ENCODE measurements at places on chromosomes 1 and 21.

- no peak for DNase-seq
These were observed 50.5 kb downstream of the PEX14 start for GRCh38 chr1:10525208-10525607.

DNA sequence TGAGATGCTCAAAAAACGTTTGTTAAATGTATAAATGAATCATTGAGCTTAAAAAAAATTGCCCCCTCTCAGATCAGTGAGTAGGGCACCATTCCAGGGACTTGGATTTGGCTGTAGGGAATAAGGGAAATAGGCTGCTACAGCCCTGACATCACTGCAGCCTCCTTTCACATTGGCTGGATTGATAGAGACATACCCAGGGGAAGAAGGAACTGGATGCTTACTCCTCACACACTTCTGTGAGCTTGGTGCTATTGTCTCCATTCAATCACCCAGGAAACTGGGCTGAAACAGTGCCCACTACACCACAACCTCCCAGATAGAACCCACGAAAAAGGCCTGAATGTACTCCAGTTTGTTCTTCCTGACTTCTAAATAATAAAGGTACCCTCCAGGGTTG, 87.2 kb downstream of the TGFBR3 start:
- no peak for DNase-seq

DNA sequence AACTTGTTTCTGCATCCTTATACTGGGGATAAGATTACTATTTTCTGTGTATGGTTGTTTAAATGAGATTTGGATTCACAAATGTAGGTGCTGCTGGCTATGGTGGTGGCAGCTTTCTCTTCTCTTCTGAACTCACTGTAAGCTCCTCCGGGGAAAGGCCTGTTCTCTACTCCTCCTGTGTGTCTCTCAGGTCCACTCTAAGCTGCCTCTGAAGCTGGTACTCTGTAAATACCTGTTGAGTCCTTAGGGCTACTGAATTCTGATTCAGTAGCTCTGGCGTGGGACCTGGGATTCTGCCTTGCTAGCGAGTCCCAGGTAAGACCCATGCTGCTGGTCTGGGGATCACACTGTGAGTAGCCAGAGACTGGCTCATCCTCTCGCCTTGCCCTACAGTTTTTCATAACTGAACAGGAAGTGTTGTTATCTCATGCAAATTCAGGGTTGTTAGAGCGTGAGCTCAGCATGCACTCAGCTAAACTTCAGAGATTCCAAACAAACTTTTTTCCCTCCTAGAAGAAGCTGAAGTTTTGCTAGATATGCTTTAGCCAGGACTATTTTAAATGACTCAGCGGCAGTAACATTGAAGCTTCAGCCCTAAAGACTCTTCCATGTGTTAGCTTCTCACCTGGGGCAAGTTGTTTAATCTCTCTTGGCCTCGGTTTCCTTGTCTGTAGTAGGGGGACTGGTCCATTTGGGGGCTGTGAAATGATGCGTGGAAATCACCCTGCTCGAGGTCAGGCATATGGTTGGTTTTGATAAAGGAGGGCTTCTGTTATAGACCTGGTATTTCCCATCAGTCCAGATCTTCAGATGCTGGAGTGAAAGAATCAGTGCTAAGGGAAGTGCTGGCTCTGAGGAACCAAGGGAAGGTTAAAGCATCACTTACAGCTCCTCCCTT, 271.5 kb upstream of the TMEM51 start:
- DNase-seq: no peak

DNA sequence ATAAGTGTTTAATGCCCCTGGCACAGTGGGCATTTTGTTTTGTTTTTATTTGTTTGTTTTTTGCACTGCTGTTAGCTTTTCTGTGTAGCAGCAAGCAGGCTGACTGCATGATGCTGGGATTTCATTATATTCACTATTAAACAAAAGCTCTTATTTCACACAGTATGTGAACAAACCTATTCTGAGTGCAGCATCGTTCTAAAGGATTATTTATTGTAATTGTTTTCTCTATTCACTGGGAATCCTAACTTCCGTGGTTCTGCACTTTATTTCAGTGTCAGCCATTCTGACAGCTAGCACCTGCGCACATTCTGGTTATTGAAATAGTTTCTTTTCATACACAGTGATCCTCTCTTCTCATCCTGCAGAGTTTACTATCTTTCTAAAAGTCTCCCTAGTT, 595.0 kb downstream of the NEGR1 start:
- DNase-seq: no peak

GRCh38 chr1:8435569-8436071, 117.7 kb downstream of the SLC45A1 start:
- no peak for DNase-seq

GRCh38 chr21:43903451-43904091, 38.5 kb downstream of the AGPAT3 start:
- no peak for DNase-seq

DNA sequence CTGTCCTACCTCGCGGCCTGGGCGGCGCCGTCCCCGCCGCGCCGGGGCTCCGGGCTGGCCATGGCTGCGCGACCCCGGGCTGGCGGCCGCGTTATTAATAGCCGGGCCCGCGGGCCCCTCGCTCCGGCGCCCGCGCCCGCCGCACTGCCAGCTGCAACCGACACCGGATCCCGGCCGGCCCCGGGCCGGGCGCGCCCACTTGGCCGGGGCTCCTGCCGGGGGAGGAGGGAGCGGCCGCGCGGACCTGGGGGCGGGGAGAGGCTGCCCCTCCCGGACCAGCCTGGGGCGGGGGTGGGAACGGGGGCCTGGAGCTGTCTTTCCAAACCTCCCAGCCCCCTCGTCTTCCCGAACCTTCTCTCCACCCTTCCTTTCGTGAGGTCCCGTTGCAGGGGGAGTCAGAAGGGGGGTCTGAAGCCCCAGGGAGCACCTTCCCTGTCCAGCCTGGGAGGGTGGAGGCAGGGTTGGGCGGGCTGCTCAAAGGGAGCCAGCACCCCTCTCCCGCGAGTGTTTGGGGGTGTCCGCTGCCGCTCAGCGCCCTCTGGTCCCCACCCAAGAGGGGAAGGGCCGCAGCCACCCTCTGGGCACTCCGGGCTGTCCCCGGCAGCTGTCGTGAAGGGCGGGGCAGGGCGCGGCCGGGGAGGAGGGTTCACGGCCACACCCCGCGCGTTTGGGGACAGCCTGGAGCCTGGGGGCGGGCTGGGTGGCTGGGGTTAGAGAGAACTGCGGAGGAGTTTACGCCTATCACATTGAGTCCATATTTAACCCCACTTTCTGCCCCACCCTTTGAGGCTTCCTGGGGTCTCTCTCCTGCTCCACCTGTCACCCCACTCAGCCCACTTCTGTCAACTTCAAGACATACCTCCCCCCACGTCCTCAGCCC, at the start of gene SYNC:
TSS of gene SYNC (minus strand) at position 172 of the 880 bp plus-strand sequence. CDS start at position 62, 110 bp downstream.
- DNase-seq: peak; percentile 95
